ENCODE measurements at places on chromosomes 12 and 14. TPM values are rescaled to one million over a fixed set of nuclear protein-coding genes. Genes with fewer than 3 reads are reported as not detected.
A peak's percentile ranks its signal among the peaks of the same experiment; 100 is the strongest.

Gene SMAGP
- total RNA-seq = 7.1 TPM

Gene TMPRSS12
- total RNA-seq = not detected

Gene GRIP1
- total RNA-seq = 9.1 TPM

DNA sequence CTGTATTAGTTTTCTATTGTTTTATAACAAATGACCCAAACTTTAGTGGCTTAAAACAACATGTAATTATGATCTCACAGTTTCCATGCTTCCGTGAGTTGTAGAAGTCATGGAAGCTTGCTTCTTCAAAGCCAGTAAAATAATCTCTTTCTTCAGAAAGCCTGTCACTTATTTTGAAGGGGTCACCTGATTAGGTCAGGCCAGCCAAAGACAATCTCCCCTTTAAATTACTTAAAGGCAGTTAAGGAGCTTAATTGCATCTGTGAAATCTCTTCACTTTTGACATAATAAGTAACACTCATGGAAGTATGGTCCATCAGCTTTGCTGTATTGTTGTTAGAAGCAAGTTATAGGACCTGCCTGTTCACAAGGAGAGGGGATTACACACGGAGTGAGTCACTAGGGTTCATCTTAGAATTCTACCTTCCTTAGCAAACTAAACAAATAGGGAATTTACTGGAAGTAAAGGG, 89.8 kb downstream of the FAR2 start:
- H3K4me3 ChIP-seq = no peak overlapping the region
- H3K27ac ChIP-seq = no peak overlapping the region
- no peaks in the 10 kb centered on the region for H3K36me3 ChIP-seq

GRCh38 chr12:26264215-26264838, 69.0 kb downstream of the SSPN start:
- DNase-seq = no peak
- H3K4me1 ChIP-seq = peaks cover 4% of the 10 kb centered on the region
- H3K36me3 ChIP-seq = no peaks in the 10 kb centered on the region
- H3K27ac ChIP-seq = no peak overlapping the region

DNA sequence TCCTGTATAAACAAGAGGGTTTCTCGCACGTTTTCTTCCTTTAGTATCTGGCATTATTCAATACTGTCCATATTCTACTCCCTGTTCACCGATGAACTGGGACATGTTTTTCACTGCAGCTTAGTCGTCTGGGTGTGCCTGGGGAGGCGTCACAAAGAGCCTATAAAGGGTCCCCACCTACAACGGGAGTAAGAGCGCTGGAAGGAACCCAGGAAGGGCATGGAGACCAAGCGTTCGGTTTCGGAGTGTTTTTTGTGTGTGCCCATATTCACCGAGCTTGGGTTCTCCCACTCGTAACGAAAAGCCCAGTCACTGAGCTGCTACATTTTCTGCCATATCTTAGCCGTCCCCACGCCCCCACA, 592 bp upstream of the USP15 start:
- H3K36me3 ChIP-seq = peaks cover 2% of the 10 kb centered on the region
- H3K27ac ChIP-seq = peak overlapping the region; percentile 96
- peak overlapping the region; percentile 100 for H3K4me3 ChIP-seq
- peaks cover 23% of the 10 kb centered on the region for H3K4me1 ChIP-seq
- DNase-seq = no peak
- no peaks in the 10 kb centered on the region for H3K27me3 ChIP-seq

GRCh38 chr14:50823762-50824636, 7.0 kb downstream of the NIN start:
- peaks cover 11% of the 10 kb centered on the region for H3K36me3 ChIP-seq
- H3K4me3 ChIP-seq = no peak overlapping the region
- H3K27ac ChIP-seq = peak overlapping the region; percentile 1
- no peak for DNase-seq
- peaks cover 30% of the 10 kb centered on the region for H3K4me1 ChIP-seq

- H3K36me3 ChIP-seq = no peaks in the 10 kb centered on the region
- no peak overlapping the region for H3K27ac ChIP-seq
- DNase-seq = no peak
- H3K4me3 ChIP-seq = no peak overlapping the region
- H3K27me3 ChIP-seq = peaks cover 10% of the 10 kb centered on the region
- H3K4me1 ChIP-seq = no peaks in the 10 kb centered on the region
Observed at GRCh38 chr14:47327336-47327735, 348.1 kb downstream of the MDGA2 start.

- H3K4me3 ChIP-seq = no peak overlapping the region
- DNase-seq = no peak
- H3K36me3 ChIP-seq = peaks cover 11% of the 10 kb centered on the region
Observed at GRCh38 chr14:74569387-74569786, 42.6 kb downstream of the LTBP2 start.

GRCh38 chr14:102873546-102874061, 48.9 kb upstream of the AMN start:
- no peaks in the 10 kb centered on the region for H3K27me3 ChIP-seq
- H3K27ac ChIP-seq = no peak overlapping the region
- DNase-seq = no peak
- H3K4me1 ChIP-seq = peaks cover 14% of the 10 kb centered on the region
- H3K4me3 ChIP-seq = no peak overlapping the region
- H3K36me3 ChIP-seq = peaks cover 6% of the 10 kb centered on the region

- H3K4me1 ChIP-seq = no peaks in the 10 kb centered on the region
- H3K27me3 ChIP-seq = peaks cover 20% of the 10 kb centered on the region
- no peak for DNase-seq
- H3K27ac ChIP-seq = no peak overlapping the region
- no peak overlapping the region for H3K4me3 ChIP-seq
- H3K36me3 ChIP-seq = no peaks in the 10 kb centered on the region
Observed at GRCh38 chr12:94951071-94951934, 52.2 kb downstream of the NDUFA12 start.

DNA sequence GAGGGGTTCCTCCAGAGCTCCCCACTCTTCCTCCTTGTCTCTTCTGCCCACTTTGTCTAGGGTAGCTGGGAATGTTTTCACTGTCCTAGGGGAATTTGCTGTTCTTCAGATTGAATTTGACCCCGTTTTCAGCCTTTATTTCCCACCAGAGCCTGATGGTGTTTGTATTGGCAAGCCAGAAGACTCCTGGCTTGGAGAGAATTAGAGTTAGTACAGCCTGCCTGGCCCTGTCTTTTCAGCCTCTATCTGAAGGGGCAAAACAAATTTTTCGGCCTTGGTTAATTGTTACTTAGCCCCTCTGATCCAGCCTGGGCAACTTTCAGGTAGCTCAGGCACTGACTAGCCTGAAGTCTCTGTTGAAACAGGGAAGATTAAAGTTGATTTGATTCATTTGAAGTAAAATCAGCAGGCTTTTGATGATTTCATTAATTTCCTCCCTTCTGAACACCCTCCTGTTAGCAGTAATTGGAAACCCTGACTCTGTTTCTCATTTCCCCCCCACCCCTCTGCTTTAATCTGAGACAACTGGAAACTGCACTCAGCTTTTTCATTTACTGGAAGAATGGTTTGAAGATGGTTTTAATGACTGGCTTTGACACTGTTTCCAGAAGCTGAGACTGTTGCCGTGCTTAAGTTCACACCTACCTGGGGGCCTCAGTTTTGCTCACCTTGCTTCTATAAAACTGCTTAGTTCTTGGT, 63.3 kb downstream of the SUSD6 start:
- peak overlapping the region; percentile 40 for H3K4me3 ChIP-seq
- peaks cover 56% of the 10 kb centered on the region for H3K4me1 ChIP-seq
- H3K36me3 ChIP-seq = peaks cover 8% of the 10 kb centered on the region
- H3K27ac ChIP-seq = peak overlapping the region; percentile 68
- DNase-seq = no peak

GRCh38 chr14:50967790-50968189, 23.5 kb upstream of the PYGL start:
- peaks cover 54% of the 10 kb centered on the region for H3K4me1 ChIP-seq
- DNase-seq = no peak
- no peaks in the 10 kb centered on the region for H3K36me3 ChIP-seq
- H3K4me3 ChIP-seq = no peak overlapping the region
- no peaks in the 10 kb centered on the region for H3K27me3 ChIP-seq

Gene SERPINA3
- 1.2 TPM for total RNA-seq

- H3K36me3 ChIP-seq = peaks cover 4% of the 10 kb centered on the region
- no peak overlapping the region for H3K4me3 ChIP-seq
- DNase-seq = no peak
- peak overlapping the region; percentile 84 for H3K27ac ChIP-seq
- no peaks in the 10 kb centered on the region for H3K27me3 ChIP-seq
- peaks cover 60% of the 10 kb centered on the region for H3K4me1 ChIP-seq
Observed at GRCh38 chr14:71362920-71363584, 455.8 kb downstream of the PCNX1 start.

DNA sequence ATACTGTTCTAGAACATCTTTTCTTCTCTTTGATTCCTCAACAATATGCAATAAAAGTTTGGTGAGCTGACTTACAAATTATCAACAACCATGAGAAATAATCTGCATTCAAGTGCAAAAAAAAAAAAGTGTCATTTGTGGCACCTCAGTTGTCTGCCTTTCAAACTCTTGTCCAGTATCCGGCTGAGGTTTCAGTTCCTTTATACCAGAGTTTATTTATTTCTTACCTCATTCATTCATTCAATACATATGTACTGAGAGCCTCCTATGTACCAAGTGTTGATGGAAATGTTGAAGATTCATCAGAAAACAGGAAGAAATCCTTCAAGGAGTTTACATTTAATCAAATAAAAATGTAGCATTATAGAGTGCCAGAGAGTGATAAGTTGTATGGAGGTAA, 484.1 kb downstream of the RMST start:
- no peak for DNase-seq
- H3K4me1 ChIP-seq = no peaks in the 10 kb centered on the region
- H3K27ac ChIP-seq = no peak overlapping the region
- H3K27me3 ChIP-seq = no peaks in the 10 kb centered on the region
- H3K36me3 ChIP-seq = no peaks in the 10 kb centered on the region

DNA sequence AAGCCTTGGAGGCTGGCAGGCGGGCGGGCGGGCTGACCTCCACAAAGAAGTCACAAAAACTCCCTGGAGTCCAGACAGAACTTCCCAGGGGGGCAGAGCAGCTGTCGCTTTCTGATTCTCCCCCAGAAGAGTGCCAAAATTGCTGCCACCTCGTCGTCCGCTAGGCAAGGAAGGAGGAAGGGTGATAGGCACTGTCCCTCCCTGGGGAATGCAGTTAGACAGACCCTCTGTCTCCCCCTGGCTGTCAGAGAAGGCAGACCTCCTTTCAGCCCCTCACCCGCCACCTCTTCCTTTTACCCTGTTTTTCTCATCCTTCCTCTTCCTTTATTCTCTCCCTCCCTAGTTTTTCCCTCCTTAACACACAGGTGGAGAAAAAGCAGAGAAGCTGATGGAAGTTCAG, 18.7 kb downstream of the GRIN2B start:
- no peak for DNase-seq
- peaks cover 3% of the 10 kb centered on the region for H3K27me3 ChIP-seq
- no peaks in the 10 kb centered on the region for H3K36me3 ChIP-seq
- no peaks in the 10 kb centered on the region for H3K4me1 ChIP-seq

Gene KRT73
- total RNA-seq = not detected

- H3K4me1 ChIP-seq = no peaks in the 10 kb centered on the region
- H3K27me3 ChIP-seq = no peaks in the 10 kb centered on the region
- no peaks in the 10 kb centered on the region for H3K36me3 ChIP-seq
Observed at GRCh38 chr14:72129291-72129690, 197.1 kb downstream of the RGS6 start.

- peaks cover 3% of the 10 kb centered on the region for H3K36me3 ChIP-seq
- H3K4me1 ChIP-seq = peaks cover 35% of the 10 kb centered on the region
- no peaks in the 10 kb centered on the region for H3K27me3 ChIP-seq
- no peak for DNase-seq
- no peak overlapping the region for H3K27ac ChIP-seq
Observed at GRCh38 chr12:3147260-3147659, 70.1 kb downstream of the TSPAN9 start.

Gene STON2
- not detected for total RNA-seq

GRCh38 chr12:90473831-90474230, 481.1 kb downstream of the CCER1 start:
- no peak for DNase-seq
- H3K36me3 ChIP-seq = no peaks in the 10 kb centered on the region
- no peaks in the 10 kb centered on the region for H3K27me3 ChIP-seq
- no peak overlapping the region for H3K4me3 ChIP-seq

- H3K4me1 ChIP-seq = peaks cover 30% of the 10 kb centered on the region
- no peak overlapping the region for H3K27ac ChIP-seq
- H3K36me3 ChIP-seq = peaks cover 1% of the 10 kb centered on the region
- H3K27me3 ChIP-seq = no peaks in the 10 kb centered on the region
- no peak overlapping the region for H3K4me3 ChIP-seq
Observed at GRCh38 chr12:50261654-50262053, 21.7 kb downstream of the LIMA1 start.

DNA sequence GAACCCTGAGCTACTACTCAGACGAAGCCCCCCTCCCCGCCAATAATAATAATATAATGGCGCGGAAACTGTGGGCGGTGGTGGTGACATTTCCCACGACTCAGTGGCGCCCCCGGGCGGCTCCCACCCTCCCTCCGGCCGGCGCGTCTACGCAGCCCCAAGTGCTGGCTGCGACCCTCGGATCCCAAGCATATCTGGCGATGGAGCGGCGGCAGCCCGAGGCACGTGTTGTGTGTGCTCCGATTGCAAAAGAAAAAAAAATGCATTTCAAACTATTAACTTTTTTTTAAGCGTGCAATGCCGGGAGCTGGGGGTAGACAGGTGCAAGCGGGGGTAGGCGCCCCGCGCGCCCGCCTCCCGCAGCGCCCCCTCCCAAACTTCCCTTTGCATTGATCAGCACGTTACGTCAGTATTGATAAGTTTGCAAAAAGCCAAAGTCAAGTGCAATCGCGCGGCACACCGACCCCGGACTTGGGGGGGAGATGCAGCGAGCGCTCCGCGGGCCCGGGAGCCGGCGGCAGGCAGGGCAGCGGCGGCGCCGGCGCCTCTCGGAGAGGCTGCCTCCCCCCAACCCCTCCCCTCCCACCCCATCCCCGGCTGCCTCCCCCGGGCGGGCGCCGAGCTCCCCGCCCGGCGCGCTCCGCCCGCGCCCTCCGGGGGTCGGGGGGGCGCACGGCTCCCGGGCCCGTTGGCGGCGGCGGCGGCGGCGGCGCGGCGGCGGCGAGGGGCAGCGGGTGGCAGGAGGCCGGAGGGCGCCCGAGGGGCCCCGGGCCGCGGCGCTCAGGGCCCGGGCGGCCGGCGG, 113.1 kb upstream of the MYL2 start:
- H3K4me1 ChIP-seq = peaks cover 16% of the 10 kb centered on the region
- no peaks in the 10 kb centered on the region for H3K36me3 ChIP-seq
- no peak overlapping the region for H3K27ac ChIP-seq
- DNase-seq = no peak
- H3K4me3 ChIP-seq = peak overlapping the region; percentile 14
- H3K27me3 ChIP-seq = peaks cover 76% of the 10 kb centered on the region

GRCh38 chr12:93608313-93608712, 35.8 kb downstream of the SOCS2 start:
- no peak for DNase-seq
- no peak overlapping the region for H3K27ac ChIP-seq
- H3K4me1 ChIP-seq = no peaks in the 10 kb centered on the region
- no peak overlapping the region for H3K4me3 ChIP-seq
- H3K27me3 ChIP-seq = no peaks in the 10 kb centered on the region

GRCh38 chr12:111748151-111748672, 18.5 kb upstream of the ALDH2 start:
- no peaks in the 10 kb centered on the region for H3K27me3 ChIP-seq
- peaks cover 26% of the 10 kb centered on the region for H3K36me3 ChIP-seq
- H3K4me3 ChIP-seq = no peak overlapping the region
- H3K4me1 ChIP-seq = no peaks in the 10 kb centered on the region
- DNase-seq = no peak

Data from osteocyte (in vitro differentiated cells).